Suppressor macrophage (primary cell): ENCODE measurements at places on chromosomes 2 and 18.
A peak's percentile ranks its signal among the peaks of the same experiment; 100 is the strongest.

DNA sequence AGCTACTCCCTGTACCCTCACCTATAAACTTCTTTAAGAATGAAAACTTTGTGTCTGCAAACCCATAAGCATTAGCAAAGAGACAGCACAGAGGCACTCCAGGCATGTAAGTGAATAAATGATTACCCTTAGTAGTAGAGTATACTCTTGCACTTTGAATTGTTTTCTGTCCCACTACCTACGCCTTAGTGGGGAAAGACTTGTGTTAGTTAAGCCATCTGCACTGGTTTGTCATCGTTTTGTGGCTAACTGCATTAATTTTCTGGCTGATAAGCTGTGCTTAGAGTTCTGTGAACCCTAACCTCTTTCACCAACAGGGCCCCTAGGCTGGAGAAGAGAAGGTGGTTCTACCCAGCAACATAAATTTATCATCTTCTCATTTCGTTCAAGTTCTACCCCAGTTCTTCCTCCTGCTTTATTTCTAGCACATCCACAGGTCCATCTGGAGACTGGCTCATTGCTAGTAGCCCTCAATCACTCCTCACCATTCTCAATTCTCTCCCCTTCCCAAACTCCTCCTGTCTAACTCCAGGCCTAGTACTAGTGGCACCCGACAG lies 710 bp downstream of the LMAN2L start:
- DNase-seq = no peak

DNA sequence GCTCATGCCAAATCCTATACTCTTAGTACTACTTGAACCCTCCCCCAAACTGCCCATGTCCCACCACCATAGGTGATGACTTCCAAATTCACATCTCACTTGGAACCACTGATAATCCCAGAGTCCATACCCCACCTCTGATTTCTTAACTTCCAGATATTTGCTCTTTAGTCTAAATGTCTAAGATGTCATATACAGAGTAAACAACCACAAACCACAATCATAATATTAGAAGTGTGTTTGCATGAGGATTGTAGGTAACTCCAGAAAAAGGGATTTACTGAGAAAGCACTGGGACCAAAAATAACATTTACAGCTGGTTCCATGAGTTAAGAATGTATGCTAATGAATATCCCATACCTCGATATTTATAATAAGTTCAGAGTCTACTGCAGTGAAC lies 146.2 kb downstream of the ZNF385B start:
- DNase-seq = no peak

DNA sequence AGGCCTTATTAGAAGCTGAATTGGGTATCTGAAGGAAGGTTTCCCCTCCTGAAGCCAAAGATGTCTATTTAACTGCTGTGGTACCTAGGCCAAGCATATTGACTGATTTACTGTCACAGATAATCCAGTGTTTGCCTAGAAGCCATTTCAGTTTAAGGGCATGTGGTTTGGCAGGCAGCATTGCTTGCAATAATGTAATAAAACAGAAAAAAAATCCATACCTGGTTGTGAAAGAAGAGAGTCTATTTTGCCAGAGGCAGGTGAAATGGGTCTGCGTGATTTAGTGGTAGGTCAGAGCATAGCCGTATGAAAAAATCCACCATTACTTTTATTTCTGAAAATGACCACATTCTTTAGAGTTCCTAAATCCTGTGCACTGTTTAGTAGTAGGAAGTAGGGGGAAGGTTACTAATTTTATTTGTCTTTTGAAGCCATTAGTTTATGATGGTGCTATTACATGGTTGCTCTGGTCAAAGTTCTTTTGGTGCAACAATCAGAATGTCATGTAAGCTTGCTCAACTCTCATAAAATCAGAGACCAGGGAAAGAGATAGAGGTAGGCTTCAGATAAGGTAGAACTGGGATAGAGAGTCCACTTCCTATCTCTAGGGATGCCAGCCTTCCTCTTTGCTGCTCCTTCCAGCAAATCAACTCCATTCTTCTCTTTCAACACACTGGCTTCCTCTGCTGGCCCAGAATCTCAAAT lies 343.4 kb downstream of the GPD2 start:
- no peak for DNase-seq

DNA sequence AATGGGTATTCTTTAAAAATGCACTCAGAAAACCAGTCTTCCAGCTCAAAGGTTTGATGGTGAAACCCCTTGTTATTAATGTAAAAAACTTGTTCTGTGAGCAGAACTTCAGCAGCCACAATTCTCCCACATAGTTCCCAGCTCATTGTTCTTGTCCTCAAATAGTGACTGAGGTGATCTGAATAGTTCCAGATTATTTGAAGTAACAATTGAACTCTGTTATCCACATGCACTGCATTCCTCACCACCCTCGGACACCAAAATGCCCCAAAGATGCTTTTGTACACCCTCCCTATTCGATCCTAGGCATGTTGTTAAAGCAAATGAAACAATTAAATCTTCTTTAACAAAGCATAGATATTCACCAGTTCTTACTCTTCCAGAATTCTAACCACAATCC lies 2186.8 kb upstream of the CELF4 start:
- no peak for DNase-seq

DNA sequence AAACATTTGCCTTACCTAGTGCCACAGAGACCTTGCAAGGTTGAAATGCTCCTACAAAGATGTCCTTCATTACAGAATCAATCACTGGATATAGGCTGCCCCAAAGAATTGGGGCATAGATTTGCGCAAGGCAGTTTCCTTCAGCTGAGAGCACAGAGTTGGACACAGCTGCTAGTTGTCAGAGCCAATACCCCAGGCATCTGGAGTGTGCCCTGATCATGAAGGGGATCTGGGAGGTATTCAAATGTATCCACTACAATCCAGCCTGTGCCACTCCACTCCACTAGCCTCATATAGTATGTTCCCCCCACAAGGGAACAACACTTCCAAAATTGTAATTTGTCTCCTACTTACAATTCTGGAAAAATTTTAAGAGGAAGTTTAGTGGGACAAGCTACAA lies 62.3 kb upstream of the ITPRID2 start:
- DNase-seq = no peak

DNA sequence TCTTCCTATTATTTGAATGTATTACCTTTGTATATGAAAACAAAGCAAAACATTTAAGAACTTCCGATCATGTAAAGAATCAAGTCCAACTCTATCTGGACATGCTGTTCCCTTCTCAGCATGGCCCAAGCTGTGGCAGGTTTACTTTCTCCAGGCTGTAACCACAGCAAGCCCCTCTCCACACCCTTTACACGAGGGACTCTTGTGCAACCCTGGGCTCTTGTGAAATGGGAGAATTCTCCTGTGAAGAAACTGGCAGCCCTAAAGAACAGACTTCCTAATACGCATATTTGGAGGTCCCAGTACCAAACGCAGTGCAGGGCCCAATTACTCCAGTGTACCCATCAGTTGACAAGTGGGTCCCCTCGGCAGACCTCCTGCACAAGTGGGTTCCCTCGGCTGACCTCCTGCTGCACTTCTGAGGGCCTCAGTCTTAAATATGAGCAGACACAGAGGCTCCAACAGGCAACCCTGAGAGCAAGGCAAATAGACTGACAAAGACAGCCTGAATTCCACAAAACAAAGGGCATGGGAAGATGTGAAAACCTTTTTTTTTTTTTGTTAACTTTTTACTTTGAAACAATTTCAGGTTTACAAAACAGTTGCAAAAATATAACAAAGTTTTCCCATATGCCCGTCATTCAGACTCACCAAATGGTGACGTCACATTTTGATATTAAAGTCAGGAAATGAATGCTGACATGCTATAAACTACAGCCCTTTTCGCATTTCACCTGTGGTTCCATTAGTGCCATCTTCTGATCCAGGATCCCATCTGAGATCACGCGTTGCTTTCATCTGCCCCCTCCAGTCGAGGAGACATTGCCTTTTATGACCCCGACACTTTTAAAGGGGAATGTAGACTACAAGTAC lies 78.2 kb downstream of the FBXO15 start:
- peak; percentile 63 for DNase-seq

- DNase-seq = no peak
Observed at GRCh38 chr2:181628590-181629585, 28.0 kb downstream of the CERKL start.

- DNase-seq = peak; percentile 84
Observed at GRCh38 chr2:36663851-36664695, 32.4 kb upstream of the VIT start.

- no peak for DNase-seq
Observed at GRCh38 chr2:223060201-223060825, 8.3 kb downstream of the KCNE4 start.

DNA sequence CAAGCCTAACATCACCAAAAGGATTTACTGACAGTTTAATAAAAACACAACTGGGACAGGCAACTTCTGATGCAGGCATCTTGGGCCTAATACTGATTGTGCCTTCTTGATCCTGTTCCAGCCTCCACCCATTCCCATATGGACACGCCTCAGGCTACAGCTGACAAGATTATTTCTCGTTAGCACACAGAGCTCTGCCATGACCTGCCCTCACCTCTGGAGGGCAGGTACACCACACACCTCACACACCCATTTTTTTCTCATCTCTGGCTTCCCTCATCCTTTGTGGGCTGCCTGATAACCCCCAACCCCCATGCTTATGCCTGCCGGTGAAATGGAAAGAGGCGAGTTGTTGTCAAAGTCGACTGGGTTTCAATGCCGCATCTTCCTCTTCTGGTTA lies 147.0 kb downstream of the ANTXR1 start:
- DNase-seq = no peak

GRCh38 chr2:36587101-36587500 lies 10.9 kb downstream of the FEZ2 start:
- DNase-seq = no peak

GRCh38 chr2:127197475-127198385 lies 22.4 kb downstream of the CYP27C1 start:
- peak; percentile 82 for DNase-seq

DNA sequence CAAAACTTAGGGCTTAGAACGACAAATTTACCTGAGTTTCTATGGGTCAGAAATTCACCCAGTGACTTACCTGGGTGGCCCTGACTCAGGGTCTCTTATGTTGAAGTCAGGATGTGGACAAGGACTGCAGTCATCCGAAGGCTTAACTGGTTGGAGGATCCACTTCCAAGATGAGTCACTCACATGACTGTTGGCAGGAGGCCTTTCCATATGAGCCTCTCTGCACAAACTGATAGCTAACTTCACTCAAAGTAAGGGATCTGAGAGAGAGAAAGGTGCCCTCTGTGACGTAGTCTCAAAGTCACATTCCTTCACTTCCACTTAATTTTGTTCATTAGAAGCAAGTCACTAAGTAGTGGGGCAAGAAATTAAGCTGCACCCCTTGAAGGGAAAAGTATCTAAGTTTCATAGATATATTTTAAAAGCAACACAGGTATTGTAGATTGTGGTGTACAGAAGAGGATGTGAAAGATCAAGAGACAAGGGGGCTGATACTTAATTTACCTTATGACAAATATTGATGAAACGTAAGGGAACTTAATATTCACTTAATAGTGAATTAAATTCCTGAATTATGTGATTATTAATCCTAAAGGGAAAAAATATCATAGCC lies 48.4 kb downstream of the TANK start:
- DNase-seq = no peak

DNA sequence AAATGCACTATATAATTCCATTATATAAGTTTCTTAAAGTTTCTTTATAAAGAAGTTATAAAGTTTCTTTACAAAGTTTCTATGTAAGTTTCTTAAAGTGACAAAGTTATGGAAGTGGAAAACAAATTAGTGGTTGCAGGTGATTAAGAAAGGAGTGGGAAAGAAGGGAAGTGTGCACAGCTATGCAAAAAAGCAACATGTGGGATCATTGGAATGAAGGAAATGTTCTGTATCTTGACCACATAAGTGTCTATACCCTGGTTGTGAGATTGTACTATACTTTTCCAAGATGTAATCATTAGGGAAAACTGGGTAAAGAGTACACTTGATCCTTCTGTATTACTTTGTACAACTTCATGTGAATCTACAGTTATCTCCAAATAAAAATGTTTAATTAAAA lies 1541.1 kb downstream of the LRP1B start:
- DNase-seq = no peak

GRCh38 chr2:43086451-43087221 lies 139.8 kb downstream of the ZFP36L2 start:
- DNase-seq = no peak
